RPMI7951 (cell line): ENCODE measurements at places on chromosomes 1 and 21. TPM values are rescaled to one million over a fixed set of nuclear protein-coding genes. Genes with fewer than 3 reads are reported as not detected.

KCNE2 gene
- not detected in 2 replicates for total RNA-seq

S100A7A gene
- not detected in 2 replicates for total RNA-seq

PDE9A gene
- not detected in 2 replicates for total RNA-seq

RPS27 gene
- total RNA-seq, result 2,227 and 2,841 TPM in 2 replicates

SKI gene
- 3.5 and 7.7 TPM in 2 replicates for total RNA-seq

FCGR3A gene
- total RNA-seq, result not detected in 2 replicates

RNU1-3 gene
- under 0.01 TPM in 1 of 2 replicates, not detected in the other for total RNA-seq

CELA3B gene
- total RNA-seq, result not detected in 2 replicates

ADAM30 gene
- not detected in 2 replicates for total RNA-seq

SPRR1A gene
- not detected in 2 replicates for total RNA-seq

KRTAP21-2 gene
- total RNA-seq, result not detected in 2 replicates

REN gene
- 0.29 and 0.72 TPM in 2 replicates for total RNA-seq

NMNAT2 gene
- total RNA-seq, result 4.3 and 4.4 TPM in 2 replicates

PCP4 gene
- not detected in 2 replicates for total RNA-seq

TAL1 gene
- total RNA-seq, result not detected in 2 replicates

SERPINC1 gene
- total RNA-seq, result 0.39 and 1.1 TPM in 2 replicates

ALPL gene
- total RNA-seq, result 1.3 and 3.4 TPM in 2 replicates

SRGAP2 gene
- total RNA-seq, result 38.9 and 43.0 TPM in 2 replicates

FBLIM1 gene
- 57.3 and 75.5 TPM in 2 replicates for total RNA-seq

RUNX3 gene
- total RNA-seq, result 9.5 and 10.4 TPM in 2 replicates

HOOK1 gene
- total RNA-seq, result not detected in 2 replicates

PODN gene
- 0.36 TPM in 1 of 2 replicates, not detected in the other for total RNA-seq

CHML gene
- total RNA-seq, result 8.8 and 9.7 TPM in 2 replicates

OR6N1 gene
- total RNA-seq, result not detected in 2 replicates

ACTL8 gene
- total RNA-seq, result 0.20 and 0.48 TPM in 2 replicates

FCER1G gene
- 1.3 TPM in 1 of 2 replicates, not detected in the other for total RNA-seq

IL20 gene
- total RNA-seq, result not detected in 2 replicates

DLGAP3 gene
- under 0.01 TPM in 1 of 2 replicates, not detected in the other for total RNA-seq

IL12RB2 gene
- total RNA-seq, result 0.10 TPM in 1 of 2 replicates, not detected in the other

NBPF12 gene
- 2.1 and 3.0 TPM in 2 replicates for total RNA-seq

EXO1 gene
- total RNA-seq, result 23.4 and 29.9 TPM in 2 replicates

DARS2 gene
- total RNA-seq, result 34.1 and 39.2 TPM in 2 replicates

PLCH2 gene
- total RNA-seq, result 0.12 and 0.29 TPM in 2 replicates

LIN28A gene
- not detected in 2 replicates for total RNA-seq

DMBX1 gene
- total RNA-seq, result not detected in 2 replicates

CCDC190 gene
- total RNA-seq, result 0.12 and 0.29 TPM in 2 replicates

MYBPH gene
- 0.48 and 1.4 TPM in 2 replicates for total RNA-seq

ANXA9 gene
- 0.20 TPM in 1 of 2 replicates, not detected in the other for total RNA-seq

UTS2 gene
- total RNA-seq, result 0.10 TPM in 1 of 2 replicates, not detected in the other

SERTAD4 gene
- total RNA-seq, result 19.8 TPM in 2 replicates

LRP8 gene
- total RNA-seq, result 35.4 and 39.2 TPM in 2 replicates

CFHR2 gene
- total RNA-seq, result not detected in 2 replicates

KRTAP12-1 gene
- total RNA-seq, result not detected in 2 replicates

KRTAP19-1 gene
- not detected in 2 replicates for total RNA-seq

GNAT2 gene
- total RNA-seq, result 0.29 TPM in 1 of 2 replicates, not detected in the other

CADM3 gene
- total RNA-seq, result 0.96 and 1.2 TPM in 2 replicates
